ENCODE measurements at places on chromosomes 5 and 9.

- DNase-seq = no peak
Measured at GRCh38 chr9:127812936-127813675, 10.4 kb downstream of the FPGS start.

- DNase-seq = no peak
Measured at GRCh38 chr9:37453827-37454226, 11.4 kb downstream of the ZBTB5 start.

- no peak for DNase-seq
Measured at GRCh38 chr5:120447706-120448239, 16.3 kb upstream of the PRR16 start.

DNA sequence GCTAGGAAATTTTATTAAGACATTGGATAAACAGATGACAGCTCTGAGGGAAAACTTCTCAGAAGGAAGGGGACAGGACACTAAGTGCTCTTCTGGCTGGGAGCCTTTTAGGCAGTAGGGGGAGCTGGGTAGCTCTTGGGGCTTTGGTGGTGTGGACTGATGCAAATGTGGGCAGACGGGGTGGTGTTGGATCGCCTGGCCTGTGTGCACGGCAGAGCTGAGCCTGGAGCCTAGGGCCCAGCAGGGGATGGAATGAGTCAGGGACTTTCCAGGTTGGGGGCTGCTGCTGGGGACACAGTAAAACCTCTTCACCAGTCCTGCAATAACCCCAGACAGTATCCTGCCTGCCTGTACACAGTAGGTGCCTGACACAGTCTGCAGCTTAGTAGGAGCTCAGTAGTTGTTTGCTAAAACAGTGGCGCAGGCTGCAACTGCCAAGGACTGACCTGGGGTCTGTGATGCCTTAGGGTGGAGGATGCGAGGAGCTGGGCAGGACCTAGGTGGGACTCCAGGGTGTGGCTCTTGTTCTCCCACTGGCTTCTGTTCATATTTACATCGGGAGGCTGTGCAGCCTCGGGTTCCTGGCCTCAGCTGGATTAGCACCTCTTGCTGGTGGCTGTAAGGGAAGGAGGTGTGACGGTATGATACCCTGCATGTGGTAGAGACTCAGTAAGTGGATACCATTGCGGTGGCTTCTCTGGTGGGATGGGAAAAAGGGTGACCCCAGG, 83.8 kb downstream of the DAB2IP start:
- DNase-seq = peak; percentile 14

DNA sequence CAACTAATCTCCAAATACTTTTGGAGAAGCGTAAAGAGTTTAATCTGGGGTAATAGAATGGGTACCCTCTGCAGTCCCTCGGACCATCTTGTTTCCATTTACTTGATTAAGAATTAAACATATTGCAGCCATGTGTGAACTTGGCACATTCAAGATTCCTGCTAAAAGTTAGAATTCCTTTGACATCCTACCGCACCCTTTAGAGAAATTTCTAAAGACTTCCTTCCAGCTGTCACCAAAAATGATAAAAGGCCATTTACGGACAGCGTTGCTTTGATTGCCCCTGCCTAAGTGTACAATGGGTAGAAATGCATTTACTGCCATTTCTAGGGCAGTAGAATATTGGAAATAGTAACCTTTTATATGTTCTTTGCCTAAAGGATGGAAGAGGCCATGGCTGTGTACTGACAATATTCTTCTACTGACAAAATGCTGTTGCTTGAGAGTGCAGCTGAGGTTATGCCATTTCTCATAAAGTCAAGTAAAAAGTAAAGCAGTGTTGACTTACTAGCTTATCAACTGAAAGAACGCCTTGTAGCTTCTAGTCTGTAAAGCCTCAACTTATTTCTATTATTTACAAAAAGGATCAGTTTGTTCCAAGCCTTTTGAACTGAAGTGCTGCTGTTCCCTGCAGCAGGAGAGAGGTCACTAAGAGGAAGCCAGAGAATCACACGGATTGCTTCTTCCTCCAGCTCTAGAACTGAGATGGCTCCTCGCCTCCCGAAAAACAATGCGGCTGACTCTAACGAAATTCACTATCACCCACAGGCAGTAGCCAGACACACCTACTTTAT, 139.8 kb upstream of the BASP1 start:
- DNase-seq = no peak

DNA sequence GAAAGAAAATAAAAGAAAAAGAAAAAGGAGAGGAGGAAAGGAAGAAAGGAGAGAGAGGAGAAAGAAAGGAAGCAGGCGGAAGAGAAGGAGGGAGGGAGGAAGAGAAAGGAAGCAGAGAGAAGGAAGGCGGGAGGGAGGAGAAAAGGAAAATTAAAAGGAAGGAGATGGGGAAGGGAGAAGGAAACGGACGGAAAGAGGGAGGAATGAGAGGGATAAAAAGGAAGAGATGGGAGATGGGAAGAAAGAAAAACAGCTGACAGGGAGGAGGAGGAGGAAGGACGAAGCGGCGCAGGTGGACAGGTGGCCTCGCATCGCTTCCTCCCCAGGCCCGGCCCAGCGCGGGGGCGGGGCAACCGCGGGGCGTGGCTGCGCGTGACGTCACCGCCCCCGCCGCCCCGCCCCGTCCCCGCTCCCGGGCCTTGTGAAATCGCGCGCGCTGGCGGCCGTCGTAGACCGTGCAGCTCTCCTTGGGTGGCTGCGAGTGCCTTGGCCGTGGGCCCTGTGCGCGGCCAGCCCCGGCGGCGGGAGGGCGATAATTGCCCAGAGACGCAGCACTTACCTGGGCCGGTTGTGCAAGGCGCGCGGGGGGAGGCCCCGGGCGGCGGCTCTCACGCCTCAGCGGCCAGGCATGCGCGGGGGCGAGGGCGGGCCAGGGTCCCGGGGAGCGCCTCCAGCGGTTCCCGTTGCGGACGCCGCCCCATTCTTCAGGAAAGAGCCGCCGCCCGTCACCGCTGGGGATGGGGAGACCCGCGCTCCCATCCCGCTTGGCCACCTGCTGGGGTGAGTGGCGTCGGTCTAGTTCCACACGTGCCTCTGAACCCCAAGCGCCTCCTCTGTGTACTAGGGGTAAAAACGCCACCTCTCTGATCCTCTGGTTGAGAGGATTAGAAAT, 49.6 kb upstream of the FOXE1 start:
- peak; percentile 78 for DNase-seq

DNA sequence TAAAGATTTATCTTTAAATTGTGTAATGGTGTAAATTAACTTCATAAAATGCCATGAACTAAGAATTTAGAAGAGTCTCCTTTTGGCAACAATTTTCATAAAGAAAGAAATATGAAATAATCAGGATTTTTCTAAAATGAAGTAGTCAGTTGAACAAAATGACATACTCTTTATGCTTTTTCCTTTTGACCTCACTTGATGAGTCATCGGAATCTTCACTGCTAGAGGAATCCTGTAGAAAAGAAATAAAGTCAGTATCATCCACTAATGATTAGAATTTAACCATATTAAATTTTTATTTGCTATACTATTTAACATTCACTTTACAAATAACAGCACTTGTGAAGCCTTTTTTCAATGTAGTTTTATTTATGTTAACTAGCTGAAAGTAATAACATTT, 26.1 kb downstream of the CHD1 start:
- DNase-seq = no peak

- DNase-seq = no peak
Measured at GRCh38 chr5:58088941-58089340, 370.9 kb downstream of the PLK2 start.

DNA sequence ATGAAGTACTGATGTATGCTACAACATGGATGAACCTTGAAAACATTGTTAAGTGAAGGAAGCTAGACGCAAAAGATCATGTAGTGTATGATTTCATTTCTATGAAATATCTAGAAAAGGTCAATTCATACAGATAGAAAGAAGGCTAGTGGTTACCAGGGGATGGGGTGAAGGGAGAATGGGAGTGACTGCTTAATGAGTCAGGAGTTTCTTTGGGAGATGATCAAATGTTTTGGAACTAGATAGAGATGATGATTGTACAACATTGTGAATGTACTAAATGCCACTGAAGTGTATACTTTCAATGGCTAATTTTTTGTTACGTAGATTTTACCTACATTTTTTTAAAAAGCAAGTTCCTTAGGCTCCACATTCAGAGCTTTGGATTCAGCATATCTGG, 14.9 kb upstream of the DELE1 start:
- DNase-seq = no peak

DNA sequence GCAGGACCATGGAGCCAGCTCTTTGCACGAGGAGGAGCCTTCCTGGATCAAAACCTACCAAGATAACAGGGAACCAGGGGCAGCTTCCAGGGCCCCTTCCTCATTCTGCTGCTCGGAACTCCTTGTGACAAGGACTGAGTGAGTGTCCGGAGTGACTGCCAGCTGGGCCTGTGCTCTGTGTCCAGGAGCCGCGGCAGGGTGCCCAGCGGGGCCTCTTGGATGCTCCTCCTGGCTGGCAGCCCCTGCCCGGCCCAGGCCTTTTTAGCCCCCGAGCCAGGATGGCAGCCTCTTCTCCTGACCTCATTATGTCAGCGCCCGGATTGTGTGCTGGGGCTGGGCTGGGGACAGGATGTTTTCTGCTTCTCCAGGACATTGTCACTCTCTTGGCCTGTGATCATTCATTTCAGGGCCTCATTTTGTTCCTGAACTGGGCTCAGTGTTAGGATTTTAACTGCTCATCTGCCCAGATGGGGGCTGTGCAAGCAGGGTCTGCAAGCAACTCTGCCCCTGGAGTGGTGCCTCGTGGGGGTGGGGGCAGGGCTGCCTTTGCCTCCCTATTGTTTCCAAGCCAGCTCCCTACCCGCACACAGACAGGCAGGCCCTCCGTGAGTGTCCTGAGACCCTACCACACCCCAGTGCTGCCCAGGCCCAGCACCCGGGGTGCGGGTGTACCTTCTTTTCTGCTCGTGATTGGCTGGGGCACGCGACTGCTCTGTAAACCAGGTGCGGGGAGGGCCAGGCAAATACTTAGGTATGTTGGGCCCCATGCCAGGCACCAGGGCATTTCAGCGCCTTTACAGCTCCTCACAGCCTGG, 161.6 kb downstream of the COL23A1 start:
- DNase-seq = no peak

GRCh38 chr9:123550797-123551196, 194.8 kb downstream of the CRB2 start:
- DNase-seq = no peak

DNA sequence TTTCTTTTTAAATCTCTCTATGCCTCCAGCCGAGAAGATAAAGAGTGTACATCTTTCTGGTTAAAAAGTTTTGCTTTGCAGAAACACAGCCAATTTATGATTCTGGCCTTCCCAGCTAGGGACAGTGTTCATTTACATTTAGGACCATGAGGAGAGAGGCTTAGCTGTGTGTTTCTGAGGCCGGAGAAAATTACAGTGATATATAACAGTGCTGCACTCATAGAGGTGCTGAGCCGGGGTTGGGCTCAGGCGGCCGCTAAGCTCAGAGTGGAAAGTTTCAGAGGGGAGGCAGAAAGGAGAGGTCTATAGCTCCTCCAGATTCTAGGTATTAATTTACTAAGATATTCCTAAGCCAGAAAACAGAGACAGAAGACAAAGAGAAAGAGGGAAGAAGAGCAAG, 37.0 kb upstream of the LCP2 start:
- peak; percentile 23 for DNase-seq

DNA sequence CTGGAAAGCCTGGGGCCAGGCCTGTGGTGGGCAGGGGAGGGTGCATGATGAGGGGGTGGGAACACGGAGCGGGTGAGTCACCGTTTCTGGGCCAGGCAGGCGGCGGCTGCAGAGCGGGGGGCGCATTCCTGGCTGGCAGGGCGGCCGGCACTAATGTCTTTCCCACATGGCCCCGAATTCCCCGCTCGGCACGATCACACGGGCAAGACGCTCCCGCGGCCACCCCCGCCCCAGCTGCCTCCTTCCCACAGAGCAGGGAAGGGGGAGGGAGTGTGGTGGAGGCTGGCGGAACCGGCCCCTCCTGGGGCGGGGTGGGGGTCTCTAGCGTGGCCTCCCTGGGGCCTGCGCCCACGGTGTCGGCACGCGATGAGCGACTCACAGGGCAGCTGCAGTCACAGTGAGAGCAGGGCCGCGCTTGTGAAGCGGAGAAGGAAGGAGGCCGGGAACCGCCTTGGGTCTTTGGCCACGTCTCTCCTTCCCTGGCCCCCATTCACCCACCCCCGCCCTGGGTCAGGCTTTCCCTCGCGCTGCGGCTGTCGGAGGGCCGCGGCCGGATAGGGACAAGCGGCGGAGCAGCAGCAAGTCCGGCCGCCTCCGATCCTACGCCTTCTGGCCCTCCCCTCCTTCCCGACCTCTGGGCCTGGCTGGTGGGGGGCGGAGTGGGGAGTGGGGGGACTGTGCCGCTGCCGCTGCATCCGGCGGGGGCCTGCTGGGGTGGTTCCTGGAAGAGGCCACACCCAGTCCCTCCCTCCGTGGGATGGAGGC, 48.9 kb downstream of the CXXC5 start:
- DNase-seq = peak; percentile 59

- no peak for DNase-seq
Measured at GRCh38 chr5:143056792-143057579, 286.8 kb downstream of the ARHGAP26 start.

- DNase-seq = peak; percentile 55
Measured at GRCh38 chr9:131739133-131739958, 530 bp downstream of the RAPGEF1 start.

DNA sequence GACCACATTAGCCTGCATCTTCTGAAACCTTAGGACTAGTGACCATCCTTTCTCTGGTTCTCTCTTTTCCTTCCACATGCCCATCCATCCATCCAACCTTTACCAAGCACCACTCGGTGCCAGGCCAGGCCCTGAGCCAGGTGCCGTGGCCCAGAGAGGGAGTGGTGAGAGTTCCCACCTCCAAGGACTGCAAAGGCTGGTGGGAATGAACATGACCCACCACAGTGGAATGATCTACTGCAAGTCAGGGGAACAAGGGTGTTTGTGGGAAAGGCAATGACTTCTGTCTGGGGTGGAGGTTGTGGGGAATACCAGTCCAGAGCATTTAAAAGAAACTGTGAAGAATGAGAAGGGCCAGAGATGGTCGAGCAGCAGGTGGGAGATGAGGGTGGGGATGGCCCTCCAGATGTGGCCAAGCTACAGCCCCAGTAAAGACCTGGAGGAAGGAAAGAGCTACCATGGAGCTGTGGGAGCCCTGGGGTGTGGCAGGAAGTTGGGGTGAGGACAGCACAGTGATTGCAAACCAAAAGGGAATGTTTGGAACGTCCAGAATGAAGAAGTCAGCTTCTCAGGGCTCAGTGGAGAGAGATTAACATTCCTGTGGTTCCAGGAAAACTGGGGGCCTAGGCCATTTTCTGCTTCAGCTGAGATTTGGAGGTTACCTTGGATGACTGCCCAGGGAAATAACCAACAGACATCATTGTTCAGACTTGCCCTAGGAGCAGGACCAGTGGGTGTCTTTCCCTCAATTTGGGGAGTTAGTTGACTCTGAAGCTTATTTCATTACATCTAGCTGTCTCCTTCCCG, 30.7 kb upstream of the CORO2A start:
- DNase-seq = no peak

- DNase-seq = no peak
Measured at GRCh38 chr9:97564291-97565175, 63.1 kb downstream of the TMOD1 start.

DNA sequence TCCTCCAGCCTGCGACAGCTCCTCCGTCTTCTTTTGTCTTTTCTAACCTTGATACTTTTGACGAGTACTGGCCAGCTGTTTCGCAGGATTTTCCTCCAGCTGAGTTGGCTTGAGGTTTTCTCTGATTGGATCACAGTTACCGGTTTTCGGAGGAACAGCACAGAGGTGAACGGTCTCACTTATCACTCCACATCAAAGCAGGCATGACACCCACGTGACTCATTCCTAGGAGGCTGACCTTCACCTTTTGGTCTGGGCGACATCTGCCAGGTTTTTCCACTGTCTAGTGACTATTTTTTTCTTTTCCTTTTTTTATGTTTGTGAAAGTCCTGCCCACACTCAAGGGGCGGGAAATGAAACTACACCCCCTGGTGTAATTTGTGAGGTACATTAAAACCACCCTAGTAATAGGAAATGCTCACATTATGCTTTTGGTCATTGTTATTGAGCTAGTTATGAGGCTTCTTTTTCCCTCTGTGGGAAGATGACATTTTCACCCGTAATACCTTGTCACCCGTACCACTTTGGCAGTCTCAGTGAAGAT, 319.2 kb downstream of the GADD45G start:
- peak; percentile 6 for DNase-seq

All from CD4-positive, CD25-positive, alpha-beta regulatory T cell (primary cell).